ENCODE measurements at places on chromosomes 5 and 9.

GRCh38 chr9:89496645-89497256 lies 1.2 kb downstream of the SEMA4D start:
- no peak for DNase-seq

DNA sequence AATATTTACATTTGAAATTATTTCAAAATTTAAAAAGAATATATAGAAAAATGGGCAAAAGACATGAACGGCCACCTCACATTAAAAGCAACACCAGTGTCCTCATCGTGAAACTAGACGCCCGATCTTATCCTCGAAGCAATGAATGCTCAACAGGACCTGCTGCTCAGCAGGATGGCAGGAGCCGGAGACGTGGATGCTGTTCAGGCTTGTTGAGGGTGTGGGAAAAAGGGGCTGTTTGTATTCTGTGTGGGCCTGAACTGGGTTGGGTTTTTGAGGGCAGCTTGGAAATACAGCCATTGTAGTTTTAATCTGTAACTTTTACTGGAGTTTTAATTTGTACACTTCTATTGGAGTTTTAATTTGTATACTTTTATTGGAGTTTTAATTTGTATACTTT lies 20.3 kb downstream of the EXOC3 start:
- no peak for DNase-seq

GRCh38 chr5:141524604-141525597 lies 36.0 kb downstream of the PCDHGC5 start:
- DNase-seq = peak; percentile 91

GRCh38 chr9:74772121-74772520 lies 115.6 kb downstream of the TRPM6 start:
- DNase-seq = no peak

DNA sequence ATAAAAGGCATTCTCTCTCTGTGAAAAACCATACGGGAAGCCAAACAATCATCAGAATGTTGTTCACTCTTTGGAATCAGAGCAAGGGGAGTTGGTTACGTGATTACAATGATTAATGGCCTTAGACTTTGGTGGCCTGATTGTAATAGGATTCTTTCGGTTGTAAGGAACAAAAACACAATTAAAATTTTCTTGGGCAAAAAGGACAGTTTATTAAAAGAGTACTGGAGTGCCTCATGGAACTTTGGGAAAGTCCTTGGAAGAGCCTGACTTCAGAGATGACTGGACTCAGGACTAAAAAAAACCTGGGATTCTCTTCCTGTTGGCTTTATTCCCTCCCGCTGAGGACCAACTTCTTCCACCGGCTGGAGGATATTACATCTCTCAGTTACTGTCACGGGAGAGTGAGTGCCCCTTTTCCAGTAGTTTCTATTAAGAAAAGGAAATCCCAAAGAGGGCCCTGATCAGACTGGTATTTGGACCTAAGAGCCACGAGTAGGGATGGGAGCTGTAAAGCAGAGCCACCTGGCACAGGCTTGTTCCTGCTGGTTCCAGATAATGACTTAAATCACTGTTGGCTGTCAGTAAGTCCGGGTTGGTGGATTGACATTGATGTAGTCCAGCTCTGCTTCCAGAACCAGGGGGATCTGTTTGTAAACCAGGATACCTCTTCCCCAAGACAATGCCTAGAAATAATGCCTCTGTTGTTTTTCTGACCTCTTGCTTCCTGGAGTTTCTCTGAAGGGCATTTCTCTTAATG lies 53.9 kb downstream of the CFAP95 start:
- no peak for DNase-seq

GRCh38 chr9:19720377-19720776 lies 68.5 kb downstream of the SLC24A2 start:
- no peak for DNase-seq

DNA sequence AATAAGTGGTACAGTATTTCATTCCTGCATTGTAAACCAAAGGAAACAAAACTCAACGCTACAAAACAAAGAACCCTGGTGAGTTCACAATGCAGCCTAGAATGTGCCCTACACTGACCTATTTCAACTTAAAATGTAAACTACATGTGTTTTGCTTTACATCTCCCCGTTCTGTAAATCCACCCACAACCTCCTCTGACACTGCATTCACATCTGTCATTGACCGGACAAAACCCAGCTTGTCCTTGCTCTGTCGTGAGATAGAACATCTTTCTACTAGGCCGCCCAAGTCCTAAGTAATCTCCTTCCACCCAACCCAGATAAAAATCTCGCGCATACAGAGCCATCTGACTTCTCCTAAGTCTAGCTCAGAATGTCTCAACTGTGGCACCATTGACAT lies 6.1 kb upstream of the VLDLR start:
- DNase-seq = no peak

DNA sequence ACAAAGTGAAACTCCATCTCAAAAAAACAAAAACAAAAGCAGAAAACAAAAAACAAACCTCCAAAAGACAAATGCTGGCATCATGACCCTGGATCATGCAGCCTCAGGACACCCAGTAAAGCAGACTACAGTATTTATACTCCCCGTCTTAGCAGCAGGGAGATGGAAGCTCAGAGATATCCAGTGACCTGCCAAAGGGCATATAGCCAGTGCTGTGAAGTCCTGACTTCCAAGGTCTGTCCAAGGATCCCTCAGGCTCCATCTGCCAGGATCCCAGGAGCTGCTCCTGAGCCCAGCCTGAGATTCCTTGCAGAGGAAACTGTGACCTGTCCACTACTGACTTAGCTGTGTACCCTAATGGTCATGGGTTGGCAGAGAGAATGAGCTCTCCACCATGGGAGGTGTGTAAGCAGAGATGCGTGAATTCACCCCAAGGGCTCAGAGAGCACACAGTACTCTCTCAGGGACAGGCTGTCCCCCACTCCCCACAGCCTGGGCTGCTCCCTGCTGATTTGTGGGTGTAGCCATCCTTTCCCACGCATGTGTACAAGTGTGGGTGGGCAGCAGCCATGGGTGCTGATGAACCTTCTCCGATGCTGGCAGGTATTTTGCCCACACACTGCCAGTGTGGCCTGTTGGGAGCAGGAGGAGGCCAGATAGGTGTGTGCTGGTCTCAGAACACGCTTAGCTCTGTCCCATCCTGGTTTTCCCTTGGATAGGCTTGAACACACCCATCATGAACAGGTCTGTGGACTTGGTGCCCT lies 2.1 kb upstream of the WNK2 start:
- no peak for DNase-seq

DNA sequence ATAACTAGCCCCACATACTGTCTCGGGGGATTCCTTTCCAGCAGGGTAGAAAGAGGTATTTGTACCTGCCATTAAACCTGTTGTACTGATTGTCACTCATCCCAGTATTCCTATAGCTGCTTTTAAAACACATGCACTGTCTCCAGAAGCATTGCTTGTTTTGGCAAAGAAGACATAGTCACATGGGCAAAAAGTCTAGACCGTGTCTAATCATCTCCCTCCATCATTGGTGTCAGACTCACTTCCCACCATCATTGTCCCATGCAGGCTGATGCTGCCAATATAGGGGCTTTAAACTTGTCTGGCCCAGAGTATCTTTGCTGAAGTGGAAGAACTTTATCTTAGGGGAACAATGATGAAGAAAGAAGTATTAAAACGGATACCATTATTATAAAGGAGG lies 12.6 kb downstream of the DNAJC21 start:
- no peak for DNase-seq

- no peak for DNase-seq
Observed at GRCh38 chr5:21184581-21184980, 1196.6 kb upstream of the CDH18 start.

All from NCI-H2029 (cell line).